ENCODE measurements at places on chromosomes 12 and 14.

DNA sequence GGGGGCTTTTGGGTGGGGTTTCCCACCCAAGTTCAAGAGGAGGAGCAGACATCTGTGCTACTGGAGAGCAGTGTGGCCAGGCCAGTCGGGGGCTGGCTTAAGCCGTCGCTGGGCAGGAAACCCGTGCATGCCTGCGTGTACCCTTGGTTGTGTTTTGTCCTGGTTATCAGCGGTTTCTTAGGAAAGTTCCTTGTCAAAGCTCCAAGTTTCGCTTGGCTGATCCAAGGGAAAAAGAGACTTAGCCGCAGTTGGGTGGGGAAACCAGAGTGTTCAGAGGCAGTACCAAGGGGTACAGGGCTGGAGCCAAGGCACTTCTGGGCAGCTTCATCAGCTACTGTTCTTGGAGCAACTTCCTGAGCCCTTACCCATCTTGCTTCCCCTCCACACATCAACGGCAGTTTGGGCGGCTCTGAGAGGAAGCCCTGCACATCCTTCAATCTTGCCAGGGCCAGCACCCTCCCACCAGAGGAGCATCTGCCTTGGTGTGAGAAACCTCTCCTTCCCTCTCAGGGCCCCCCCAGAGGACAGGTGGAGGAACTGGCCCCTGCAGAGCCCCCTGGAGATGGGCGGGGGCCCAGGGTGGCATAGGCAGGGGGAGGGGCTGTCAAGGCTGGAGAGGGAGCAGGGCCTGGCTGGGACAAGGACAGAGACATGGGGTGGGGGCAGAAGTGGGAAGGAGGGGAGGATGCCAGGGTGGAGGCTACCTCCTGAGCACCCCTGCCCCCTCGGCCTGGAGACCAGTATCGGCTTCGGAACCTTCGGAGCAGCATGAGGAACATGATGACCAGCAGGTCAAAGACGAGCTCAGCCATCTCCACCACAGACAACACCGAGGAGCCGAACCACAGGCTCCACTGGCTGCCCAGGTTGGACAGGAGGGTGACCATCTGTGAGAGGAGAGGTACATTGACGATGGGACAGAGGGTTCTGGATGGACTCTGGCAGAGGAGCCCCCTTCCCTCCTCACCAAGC lies 5.8 kb upstream of the TNFRSF1A start:
- no peak for DNase-seq

DNA sequence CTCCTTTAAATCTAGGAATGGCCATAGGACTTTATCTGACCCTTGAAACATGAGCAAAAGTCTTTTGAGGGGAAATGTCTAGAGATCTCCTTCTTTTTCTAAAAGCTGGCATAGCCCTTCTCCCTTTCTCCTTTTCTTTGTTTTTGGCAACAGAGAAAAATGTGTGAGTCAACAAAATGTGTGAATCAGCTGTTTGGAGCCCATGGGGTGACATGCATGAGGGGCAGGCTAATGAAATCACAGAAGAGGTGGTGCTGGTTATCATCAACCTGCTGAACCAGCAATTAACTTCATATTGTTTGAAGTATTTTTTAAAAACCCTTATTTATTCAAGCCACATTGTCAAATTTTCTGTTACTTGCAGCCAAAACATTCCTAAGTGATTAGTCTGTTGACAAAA lies 132.3 kb downstream of the CCDC59 start:
- DNase-seq: no peak

DNA sequence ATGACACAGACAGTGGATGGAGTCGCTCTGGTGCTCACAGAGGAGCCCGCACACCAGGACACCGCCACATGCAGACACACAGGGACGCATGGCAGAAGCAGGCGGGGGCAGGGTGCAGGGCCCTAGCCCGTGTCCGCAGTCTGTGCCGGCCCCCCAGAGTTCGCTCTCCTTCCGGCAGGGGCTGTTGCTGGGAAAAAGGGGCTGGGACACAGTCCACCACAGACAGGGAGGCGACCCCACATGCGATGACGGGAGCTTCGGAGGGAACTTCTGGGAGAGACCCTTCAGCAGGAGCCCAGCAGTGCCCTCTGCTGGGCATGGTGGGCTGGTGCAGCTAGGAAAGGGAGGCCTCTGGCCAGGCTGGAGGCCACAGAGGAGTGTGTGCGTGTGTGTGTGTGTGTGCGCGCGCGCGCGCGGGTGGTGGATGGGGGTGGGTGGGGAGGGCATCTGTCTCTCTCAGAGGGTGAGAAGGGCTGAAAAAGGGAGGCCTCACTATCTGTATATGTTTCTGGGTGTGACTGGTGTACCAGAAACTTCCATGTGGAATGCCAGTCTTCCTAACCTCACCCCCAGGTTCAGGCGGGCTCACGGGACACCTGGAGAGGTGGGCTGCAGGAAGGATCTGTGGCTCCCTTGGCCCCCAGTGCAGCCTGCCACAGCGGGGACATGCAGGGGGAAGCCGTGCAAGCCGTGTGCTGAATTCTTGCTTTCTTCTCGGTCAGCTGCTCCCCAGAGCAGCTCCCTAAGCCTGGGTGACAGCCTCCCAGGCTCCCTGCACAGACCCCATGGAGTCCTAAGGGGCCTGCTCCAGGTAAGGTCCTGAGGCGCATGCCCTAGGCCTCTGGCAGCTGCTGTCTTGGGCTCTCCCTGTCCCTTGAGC lies 60.7 kb downstream of the PLEKHG3 start:
- DNase-seq: peak; percentile 57

DNA sequence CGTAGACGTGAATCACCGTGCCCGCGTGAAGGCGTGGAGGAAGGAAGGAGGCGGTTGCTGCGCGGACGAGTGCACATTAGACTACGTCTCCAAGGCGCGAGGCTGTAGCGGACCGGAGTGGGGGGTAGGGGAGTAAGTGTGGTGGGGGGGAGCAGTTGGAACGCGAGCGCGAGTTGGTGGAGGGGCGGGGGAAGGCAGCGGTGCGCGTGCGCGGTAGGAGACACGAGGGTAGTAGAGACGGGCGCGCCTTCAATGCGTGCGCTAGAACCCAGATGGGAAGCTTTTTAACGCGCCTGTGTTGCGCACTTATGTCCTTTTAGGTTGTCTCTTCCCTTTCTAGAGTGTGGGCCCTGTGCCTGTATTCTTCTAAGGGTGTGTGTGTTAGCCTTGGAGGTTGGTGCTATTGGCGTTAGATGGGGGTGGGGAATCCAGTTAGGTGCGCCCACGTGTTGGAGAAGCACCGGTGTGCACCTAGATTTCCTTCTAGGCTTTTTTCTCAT lies 604 bp downstream of the EIF4B start:
- DNase-seq: peak; percentile 72

DNA sequence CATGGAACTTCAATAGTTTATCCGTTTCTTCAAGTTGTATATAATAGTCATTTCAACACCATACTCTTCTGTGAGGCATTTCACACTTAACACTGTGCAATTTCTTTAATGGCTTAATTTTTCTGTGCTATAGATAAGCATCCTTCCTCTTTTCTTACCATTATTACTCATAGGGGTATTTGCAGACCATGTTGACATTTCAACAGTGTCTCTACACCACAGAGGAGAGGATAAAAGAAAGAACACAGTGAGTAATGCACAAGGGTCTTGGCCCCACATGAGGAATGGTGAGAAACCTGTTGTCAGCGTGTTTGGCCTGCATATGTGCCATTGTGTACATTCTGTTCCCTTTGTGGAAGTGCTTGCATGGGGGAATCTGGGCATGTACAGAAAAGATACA lies 421.5 kb upstream of the MDGA2 start:
- DNase-seq: no peak

GRCh38 chr12:116455540-116456329 lies 103.4 kb upstream of the MAP1LC3B2 start:
- no peak for DNase-seq

DNA sequence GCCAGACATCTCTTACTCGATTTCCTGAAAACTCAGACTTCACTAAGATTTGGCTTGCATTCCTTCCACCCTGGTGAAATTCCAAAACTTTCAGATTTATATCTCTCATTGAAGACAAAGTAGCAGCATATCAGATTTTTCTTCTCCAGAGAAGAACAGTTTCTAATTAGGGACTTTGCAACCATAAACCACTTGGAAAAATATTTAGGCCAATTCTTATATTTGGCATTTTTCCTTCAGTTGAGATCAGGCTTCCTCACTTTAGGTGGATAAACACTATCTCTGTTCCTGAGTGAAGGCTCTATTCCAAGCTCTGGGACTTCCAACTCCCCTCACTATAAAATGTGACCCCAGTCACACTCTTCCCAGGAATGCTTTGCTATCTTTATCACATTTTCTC lies 1434.3 kb upstream of the FLRT2 start:
- DNase-seq: no peak

- DNase-seq: no peak
Measured at GRCh38 chr14:92247947-92248346, 75.0 kb upstream of the SLC24A4 start.

DNA sequence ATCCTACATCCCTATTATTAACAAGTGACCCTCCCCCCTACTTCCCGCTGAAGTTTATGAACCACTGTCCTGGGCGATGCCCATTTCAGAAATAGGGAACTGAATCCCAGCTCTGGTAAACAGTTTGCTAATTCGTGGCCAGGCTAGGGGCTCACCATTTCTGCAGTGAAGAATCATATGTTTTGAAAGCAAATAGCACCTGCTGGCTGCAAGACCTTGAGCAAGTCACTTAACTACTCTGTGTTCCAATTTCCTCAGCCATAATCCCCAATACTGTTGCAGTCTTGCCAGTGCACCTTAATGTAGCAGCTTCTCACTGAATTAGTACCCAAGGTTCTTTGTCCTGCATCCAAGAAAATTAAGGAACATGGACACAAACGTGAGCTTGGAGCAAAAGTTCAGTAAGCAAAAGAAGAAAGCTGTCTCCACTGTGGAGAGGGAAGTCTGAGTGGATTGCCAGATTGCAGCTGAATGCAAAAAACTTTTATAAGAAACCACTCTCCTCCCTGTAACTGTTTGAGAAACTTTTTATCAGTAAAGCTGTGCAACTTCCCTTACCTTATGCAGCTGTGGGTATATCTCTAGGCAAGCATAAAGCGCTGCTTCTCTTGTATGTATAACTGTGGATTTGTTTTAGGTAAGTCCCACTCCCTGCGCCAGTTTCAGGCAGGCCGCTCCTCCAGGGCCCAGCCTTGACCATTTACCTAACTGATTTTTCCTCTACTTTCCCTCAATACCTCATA lies 824 bp downstream of the OAS1 start:
- no peak for DNase-seq

GRCh38 chr12:102437511-102437910 lies 42.9 kb downstream of the IGF1 start:
- DNase-seq: no peak

- no peak for DNase-seq
Measured at GRCh38 chr12:104669851-104670337, 213.1 kb downstream of the CHST11 start.
